ENCODE measurements at places on chromosomes 1 and 21.

DNA sequence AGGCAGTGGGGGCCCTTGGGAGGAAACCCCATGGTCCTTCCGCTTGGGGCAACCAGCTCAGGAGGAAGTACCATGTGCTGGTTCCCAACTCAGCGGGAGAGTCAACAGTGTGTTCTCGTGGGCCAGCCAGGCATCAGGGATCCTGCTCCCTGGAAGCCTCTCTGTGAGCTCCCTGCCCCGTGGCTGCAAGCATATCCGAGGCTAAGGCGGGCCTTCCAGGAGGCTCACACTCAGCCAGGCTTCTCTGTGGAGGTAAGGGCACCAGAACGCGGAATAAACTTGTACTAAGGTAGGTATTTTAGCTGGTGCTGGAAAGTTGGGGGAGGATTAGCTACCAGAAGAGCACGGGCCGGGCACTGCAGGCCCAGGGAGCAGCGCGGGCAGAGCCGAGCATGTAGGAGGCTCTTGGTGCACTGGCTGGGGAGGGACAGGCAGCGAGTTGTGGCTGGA lies 74.7 kb upstream of the POU3F1 start:
- DNase-seq: no peak

GRCh38 chr1:37482004-37482785 lies 7.8 kb downstream of the ZC3H12A start:
- DNase-seq: peak; percentile 14

DNA sequence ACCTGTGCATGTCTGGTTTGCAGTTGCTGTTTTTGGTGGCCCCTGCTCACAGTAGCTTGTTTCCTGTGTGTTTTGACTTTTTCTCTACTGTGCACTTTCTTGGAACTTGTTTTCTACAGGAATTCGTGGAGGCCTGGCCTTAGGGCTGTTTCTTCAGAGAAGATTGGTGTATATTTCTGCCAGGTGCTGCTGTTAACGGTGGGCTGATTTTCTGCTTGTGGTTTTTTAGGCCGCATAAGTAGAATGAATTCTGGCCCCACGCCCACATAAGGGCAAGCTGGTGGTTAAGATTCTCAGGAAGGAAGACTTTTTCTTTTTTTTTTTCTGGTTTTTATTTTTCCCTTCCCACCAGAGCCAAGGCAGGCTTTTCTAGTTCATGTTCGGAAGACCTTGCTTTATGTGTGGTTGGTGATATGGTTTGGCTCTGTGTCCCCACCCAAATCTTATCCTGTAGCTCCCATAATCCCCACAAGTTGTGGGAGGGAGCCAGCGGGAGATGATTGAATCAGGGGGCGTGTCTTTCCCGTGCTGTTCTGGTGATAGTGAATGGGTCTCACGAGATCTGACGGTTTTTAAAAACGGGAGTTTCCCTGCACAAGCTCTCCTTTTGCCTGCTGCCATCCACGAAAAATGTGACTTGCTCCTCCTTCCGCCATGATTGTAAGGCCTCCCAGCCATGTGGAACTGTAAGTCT lies 71.5 kb upstream of the DISP3 start:
- DNase-seq: no peak

DNA sequence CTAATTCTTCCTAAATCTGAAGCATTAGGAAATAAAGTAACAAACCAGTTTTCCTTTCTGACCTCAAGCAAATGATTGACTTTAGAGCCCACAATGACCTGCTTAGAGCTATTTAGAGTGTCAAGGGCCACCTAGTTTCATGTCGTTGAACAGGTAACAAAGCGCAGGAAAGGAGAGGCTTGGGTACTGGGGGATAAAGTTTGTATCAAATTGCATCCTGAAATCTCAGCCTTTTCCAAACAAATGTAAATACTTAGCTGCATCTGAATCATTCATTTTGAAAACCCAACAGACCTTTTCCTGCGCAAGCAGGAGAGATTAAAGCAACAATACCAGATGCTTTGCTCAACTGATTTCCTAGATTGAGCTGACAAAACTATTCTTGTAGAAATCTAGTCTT lies 121.2 kb downstream of the NRIP1 start:
- no peak for DNase-seq

DNA sequence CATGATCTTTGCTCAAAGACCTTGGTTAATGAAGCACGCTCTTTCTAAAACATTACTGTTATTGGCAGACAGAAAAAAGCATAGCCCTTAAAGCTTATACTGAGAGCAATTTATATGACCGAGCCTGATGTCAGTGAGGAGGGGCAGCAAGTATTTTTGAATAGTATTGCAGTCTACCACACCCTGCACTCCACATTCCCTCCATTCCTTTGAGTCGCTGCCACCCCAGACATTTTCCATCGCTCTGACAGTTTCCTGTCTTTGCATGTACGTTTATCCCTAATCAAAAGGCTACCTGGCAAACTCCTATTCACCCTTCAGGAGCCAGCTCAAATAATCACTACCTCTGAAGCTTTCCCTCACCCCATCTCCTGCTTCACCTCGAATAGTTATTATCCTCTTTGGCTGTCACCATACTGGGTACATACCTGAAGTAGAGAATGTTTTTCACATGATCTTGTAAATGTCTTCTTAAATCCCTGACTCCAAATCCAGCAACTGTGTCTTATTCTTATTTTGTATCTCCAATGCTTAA lies 5.5 kb upstream of the JUN start:
- no peak for DNase-seq

GRCh38 chr1:98306517-98307089 lies 354.9 kb upstream of the SNX7 start:
- no peak for DNase-seq

DNA sequence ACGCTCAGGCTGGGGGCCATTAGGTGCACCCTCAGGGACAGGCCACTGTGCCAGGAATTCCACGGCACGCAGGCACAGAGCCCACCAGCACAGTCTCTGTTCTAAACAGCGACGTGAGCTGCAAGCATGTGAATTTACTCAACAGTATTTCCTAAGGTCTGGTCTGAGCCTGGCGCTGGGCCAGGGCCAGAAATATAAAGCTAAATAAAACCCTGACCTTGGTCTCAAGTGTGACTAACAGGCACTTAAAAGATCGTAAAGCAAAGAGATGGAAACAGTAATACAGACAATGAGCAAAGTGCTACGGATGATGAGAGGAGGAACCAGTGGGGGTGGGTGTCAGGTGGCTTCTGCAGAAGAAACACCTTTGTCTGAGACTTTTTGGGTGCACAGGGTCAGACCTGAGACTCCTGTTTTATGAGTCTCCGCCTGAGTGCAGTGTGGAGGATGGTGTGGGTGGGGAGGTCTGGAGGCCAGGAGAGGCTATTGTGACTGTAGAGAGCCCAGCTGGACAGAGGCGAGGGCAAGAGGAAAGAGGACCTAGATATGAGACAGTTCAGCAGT lies 53.4 kb upstream of the EDN2 start:
- DNase-seq: peak; percentile 70

GRCh38 chr1:236141447-236142252 lies 689 bp upstream of the GPR137B start:
- peak; percentile 62 for DNase-seq

DNA sequence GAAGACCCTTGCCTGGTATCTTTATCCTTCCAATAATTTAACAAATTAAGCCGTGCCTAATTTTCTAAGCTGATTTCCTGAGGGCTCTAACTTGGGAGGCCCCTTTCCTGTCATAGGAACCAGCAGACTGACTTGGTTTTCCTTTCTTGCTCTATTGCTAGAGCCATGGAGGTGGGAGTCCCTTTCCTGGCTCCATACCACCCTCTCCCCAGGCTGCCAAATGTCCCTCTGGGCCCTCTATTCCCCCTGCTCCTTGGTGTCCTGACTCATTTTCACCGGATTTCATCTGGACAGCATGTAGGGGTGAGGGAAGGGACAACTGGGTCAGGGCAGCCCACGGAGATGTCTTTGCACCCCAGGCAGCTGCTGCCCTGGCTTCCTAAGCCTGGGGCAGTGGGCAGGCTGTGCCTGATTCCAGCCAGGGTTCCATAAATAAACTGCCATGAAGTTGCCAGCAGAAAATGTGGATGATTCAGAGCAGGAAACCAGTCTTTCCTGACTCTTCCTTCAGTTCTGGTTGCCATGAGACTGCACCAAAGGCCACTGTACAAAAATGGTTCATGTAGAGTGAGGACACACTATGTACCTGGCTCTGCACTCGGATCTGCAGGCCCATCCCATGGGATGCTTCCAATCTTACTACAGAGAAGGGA lies 38.0 kb upstream of the SERBP1 start:
- peak; percentile 16 for DNase-seq

GRCh38 chr1:3999941-4000735 lies 100.1 kb upstream of the C1orf174 start:
- no peak for DNase-seq

DNA sequence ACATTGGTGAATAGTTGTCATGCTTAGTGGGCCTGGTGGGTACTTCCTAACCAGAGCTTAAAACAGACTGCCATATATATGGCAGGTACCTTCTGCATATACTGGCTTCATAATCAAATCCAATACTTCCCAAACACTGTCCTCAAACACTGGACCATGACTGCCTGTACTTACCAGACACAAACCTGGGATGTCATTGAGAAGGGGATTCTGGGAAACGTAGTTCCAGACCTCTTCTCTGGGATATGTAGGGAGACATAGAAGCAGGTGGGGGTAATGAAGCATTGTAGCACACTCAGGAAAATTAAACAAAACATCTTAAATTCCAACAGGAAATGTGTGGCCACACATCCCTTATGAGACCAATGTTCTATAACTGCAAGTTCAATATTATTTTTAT lies 76.5 kb upstream of the ADAMTS5 start:
- DNase-seq: no peak

- no peak for DNase-seq
These were observed 847 bp downstream of the SELENON start for GRCh38 chr1:25800703-25801377.

GRCh38 chr1:64472040-64472376 lies 2.1 kb downstream of the CACHD1 start:
- DNase-seq: no peak

GRCh38 chr1:161008869-161009510 lies 12.0 kb downstream of the F11R start:
- no peak for DNase-seq

GRCh38 chr1:199009447-199009846 lies 370.6 kb downstream of the PTPRC start:
- DNase-seq: no peak

DNA sequence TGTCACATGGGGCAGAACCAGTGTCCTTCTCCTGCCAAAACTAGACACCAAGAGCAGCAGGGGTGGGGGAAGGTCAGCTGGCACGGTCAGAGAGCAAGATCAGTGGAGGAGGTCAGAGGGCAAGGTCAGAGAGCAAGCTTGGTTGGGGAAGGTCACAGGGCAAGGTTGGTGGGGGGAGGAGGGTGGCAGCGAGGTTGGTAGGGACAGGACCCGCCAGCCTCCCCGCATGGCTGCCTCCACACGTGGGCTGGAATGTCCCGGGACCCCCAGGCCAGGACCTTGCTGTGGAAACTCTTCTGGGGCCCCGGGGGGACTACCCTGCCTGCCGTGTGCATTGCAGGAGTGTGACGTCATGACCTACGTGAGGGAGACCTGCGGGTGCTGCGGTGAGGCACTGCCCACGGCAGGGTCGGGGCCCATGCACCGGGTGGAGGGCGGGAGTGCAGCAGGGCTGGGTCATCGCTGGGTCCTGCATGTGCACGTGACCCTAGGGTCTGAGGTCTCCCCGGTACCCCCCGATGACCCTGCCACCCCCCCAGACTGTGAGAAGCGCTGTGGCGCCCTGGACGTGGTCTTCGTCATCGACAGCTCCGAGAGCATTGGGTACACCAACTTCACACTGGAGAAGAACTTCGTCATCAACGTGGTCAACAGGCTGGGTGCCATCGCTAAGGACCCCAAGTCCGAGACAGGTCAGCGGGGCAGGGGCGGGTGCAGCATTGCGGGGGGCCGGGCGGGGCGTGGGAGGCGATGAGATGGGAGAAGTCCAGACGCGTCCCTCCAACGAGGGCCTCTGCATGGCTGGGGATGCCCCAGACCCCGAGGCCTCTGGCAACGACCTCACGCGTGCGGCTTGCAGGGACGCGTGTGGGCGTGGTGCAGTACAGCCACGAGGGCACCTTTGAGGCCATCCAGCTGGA lies 27.3 kb downstream of the COL6A2 start:
- no peak for DNase-seq

DNA sequence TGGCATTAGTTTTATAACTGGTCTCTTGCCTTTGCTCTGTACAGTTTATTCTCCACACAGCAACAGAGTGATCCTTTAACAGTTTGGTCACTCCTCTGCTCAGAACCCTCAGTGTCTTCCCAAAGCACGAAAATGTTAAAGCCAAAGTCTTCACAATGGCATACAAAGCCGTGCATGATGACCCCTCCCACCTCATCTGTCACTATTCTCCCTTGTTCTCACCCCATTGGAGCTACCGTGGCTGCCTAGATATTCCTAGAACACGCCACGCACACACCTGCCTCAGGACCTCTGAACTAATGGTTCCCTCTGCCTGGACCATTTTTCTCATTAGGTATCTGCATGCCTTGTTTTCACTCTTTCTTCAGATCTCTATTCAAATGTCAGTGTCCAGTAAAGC lies 8.6 kb upstream of the SEMA4A start:
- DNase-seq: no peak

DNA sequence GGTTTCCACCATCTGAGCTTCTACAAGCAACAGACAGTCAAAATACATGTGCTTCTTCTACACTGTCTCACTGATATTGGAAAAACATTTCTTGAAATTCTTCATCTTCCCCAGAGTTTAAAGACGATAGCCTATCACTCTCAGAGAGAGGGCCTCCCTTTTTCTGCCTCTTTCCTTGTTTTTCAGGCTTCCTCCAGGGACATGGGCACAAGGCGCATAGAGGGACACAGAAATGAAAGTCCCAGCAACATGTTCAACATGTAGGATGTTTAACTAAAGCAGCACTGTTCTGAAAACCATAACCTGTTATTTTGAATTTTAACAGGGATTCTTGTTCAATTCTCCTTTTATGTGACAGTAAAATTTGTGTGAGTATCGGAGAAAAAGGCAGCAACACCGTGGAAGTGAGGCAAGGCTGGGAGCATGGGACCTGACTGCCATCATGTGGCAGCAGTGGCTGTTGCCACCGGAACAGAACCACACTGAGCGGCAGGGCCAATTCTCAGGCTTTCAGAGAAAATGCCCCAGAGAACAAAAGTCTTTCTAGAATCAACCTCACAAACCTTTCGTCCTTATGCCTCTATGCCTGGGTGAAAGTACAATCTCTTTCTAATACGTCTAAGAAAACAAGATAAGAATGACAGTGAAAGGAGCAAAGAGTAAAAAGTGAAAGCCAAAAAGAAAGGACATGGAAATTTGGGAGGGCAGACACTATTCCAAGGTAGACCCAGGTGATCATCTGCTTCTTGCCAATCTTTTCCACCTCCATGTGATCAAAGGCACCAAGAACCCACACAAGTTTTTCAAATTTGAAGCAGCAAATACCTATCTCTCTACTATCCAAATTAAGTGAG lies 54.5 kb downstream of the PCNX2 start:
- peak; percentile 56 for DNase-seq

DNA sequence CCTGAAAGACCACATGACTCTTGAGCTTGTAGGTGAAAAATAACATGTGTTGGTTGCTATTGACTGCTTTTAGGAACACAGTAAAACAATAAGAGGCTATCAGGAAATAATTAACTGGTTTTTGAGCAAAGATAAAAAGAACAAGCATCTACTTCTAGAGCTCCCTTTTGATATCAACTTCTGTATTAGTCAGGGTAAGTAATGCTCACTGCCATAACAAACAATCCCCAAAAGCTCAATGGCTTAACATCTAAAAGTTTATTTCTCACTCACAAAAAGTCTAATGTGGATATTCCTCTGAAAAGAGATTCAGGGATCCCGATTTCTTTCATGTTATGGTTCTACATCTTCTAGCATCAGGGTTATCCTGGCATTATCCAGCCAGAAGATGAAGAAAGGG lies 25.3 kb upstream of the PROX1 start:
- no peak for DNase-seq
